ENCODE measurements at places on chromosomes 1 and 21.

- DNase-seq, result no peak
These were observed 46.9 kb downstream of the SLC45A1 start for GRCh38 chr1:8364528-8365442.

DNA sequence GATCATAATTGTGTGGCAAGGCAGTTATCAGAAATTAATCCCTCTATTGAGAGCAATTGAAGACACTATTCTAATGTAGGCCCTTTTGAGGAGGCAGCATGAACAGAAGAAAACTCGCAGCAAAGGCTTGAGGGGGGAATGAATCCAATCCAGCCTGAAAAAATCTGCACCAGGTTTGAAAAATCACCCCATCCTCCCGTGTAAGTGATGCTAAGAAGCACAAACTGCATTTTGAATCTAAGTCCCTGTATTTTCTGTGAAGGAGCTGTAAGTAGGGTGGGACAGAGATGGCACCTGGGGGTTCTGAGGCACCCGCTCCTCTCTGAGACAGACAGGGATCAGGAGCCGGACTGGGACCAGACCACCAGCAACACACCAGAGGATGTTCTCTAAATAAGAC is at the start of gene CRB1:
TSS of gene CRB1 (plus strand) at position 241 of the 400 bp plus-strand sequence. CDS start 161 bp downstream, outside the sequence.
- no peak for DNase-seq

DNA sequence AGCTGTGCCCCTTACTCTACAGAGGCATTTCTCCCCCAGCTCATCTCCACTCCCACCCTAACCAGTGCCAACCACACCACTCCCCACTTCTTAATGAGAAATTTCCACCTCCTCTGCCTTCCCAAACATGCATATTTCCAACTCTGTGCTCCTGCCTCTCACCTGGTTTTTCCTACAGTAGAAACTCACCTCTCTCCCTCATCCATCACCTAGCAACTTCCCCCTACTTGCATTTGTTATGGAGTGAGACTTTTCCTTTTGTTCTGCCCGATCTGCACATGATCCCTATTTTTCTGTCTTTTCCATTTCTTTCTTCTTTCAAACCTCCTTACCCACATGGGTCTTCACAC is 11.9 kb downstream of the RGS8 start:
- DNase-seq, result no peak

DNA sequence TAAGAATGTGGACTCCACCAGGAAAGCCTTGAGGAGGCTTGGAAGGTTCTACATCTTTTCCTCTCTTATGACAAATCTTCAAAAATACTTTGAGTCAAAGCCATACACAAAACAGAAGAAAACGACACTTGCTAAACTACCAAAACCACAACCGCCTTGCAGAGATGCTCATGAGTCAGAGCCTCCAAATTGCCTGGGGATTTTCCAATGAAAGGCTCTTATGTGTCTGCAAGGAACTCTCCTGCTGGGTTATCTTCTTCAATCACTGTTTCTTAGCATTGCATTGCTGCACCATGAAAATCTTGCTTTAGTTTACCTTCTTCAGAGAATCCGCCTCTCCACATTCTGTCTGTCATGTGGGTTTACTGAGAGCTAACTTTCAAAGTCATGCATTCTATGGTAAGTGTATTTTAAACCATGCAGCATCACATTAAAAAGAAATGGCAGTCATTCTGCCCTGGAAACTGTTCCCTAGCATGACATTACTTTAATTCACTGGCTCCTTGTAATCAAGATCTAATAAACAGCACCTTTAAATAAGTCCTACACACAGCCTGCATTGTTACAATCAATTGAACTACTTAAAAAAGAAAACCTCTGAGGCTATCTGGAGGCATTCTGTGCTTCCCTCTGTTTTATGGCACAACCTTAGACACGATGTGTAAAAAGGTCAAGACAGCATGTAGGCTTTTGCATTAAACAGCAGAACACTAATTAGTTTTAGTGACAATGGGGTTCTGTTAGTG is 210.0 kb upstream of the FOXD3 start:
- DNase-seq, result no peak

GRCh38 chr1:156760092-156760795 is 7.1 kb upstream of the PRCC start:
- DNase-seq, result no peak

- DNase-seq, result no peak
These were observed 497.4 kb downstream of the DISC1 start for GRCh38 chr1:232123775-232124659.

DNA sequence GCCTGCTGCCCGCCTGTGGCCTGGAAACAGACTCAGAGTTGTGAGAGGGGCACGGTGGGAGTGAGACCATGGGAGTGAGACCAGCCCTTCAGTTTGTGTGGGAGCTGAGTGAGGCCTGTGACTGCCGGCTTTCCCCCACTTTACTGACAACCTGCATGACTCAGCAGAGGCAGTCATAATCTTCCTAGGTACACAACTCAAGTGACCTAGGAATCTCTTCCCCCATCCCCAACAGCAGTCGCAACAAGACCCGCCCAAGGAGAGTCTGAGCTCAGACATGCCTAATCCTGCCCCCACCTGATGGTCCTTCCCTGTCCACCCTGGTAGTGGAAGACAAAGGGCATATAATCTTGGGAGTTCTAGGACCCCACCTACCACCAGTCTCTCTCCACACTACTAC is 44.2 kb downstream of the KLHL20 start:
- no peak for DNase-seq

GRCh38 chr1:21117597-21118001 is 59.1 kb downstream of the EIF4G3 start:
- DNase-seq, result no peak

GRCh38 chr1:49240709-49241221 is 464.1 kb upstream of the BEND5 start:
- no peak for DNase-seq

GRCh38 chr1:214331827-214332423 is 51.0 kb downstream of the SMYD2 start:
- no peak for DNase-seq

DNA sequence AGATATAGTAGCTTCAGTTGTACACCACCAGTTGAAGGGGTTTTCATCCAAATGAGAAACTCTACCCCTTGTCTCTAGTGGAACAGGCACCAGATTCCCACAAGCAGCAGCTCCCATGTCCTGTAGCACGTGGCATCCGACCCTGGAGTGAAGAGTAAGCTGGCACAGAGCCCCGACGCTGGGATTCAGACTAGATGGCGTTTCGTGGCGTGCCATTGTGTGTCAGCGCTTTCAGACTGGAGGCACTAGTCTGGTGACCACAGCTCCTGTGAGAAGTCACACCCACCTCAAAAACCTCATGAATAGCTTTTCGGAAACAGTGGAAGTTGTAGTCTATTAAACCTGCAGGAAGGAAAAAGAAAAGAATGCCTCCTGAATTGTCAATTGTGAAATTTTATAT is 20.2 kb downstream of the RRAGC start:
- no peak for DNase-seq

DNA sequence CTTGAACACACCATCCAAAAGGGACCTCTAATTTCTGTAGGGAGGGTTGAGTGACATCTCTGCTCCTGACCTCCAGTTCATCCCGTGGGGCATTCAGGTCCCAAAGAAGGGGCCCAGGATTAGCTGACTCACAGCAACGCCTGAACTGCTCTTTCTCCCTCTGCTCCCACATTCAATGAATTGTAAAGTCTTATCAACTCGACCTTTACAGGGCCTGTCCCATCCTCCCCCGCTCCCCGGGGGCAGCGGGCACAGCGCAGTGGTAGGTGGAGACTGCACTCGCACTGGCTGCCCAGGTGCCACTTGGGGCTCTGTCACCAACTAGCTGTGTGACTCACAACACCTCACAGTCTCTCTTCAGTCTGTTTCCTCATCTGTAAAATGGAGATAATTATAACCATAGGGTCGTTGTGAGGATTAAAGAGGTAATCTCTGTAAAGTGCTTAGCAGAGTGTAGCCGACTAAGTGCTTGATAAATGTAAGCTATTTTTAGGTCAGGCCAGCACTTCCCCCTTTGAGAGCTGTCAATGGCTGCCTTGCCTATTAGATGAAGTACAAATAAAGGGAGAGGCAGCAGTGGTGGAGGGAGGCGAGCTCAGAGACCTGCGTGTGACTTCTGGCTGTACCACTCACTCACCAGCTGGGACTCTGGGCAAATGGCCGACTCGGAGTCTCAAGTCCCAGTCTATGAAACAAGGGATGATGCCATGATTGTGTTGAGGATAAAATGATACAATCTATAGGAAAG is 637 bp upstream of the MYBPHL start:
- no peak for DNase-seq

- DNase-seq, result no peak
These were observed 27.8 kb downstream of the FBXO28 start for GRCh38 chr1:224141693-224142092.

GRCh38 chr1:29504709-29505410 is 268.5 kb downstream of the PTPRU start:
- no peak for DNase-seq

DNA sequence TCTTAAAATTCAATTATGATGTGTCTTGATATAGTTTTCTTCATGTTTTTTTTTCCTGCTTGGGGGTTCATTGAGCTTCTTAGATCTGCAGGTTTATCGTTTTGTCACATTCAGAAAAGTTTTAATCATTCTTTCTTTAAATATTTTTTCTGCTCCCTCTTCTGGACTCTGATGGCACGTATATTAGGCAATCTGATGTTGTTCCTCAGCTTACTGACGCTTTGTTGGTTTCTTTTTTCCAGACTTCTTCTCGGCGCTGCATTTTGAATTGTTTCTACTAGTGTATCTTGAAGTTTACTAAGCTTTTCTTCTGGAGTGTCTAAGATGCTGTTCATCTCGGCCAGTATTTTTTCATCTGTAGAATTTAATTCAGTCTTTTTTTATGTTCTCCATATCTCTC is 44.8 kb upstream of the FMOD start:
- DNase-seq, result no peak

- DNase-seq, result no peak
These were observed 4.4 kb downstream of the FOXD3 start for GRCh38 chr1:63326473-63327380.

DNA sequence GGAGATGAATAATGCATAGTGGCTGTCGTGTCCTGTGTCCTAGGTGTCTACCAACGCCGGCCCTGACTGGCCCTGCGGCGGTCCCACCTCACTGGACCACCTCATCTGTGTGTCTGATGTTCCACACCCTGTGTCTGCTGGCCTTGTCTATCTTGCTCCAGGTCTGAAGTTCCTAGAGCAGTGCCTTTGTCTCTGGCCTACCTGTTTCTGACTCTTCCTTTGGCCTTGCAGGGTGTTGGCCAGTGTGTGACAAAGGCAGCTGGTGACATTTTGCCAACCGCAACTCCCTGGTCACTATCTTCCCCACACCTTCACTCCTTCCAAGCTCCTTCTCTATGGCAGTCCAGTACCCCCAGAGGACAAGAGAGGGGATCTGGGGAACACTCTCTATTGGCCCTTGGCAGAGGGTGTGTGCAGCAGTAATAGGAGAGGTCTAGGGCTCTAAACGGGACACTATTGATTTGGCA is 1.4 kb upstream of the AHDC1 start:
- DNase-seq, result no peak

DNA sequence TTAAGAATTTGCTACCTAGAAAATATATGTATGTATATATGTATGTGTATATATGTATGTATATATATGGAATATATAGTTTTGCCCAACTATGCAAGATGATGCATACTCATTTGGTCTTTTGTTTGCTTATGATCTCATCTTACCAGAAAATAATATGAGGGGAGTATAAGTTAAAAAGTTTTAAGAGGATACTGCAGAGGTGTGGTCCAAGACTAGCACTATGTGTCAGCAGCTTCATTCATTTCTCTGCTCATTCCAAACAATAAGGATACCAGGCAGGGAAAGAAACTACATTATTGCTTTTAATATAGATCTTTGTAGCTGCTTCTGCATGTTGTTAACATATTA is 22.8 kb downstream of the RCOR3 start:
- DNase-seq, result no peak

DNA sequence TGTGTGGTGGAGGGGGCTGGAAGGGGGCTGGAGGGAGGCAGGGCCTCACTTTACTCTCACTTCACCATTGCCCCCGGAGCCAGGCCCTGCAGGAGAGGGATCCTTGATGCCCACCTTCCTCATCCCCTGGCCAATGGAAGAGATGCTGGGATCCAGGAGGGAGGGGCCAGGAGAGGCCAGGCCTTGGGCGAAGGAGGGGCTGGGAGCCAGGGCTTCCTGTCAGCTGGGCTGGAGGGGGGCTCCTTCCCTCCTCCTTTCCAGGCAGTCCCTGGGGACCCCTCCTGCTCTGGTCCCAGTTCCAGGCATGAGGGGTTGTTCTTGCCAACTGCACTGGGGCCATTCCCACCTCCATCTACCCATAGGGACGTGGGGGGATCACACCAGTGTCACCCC is 5.7 kb downstream of the AHDC1 start:
- no peak for DNase-seq

DNA sequence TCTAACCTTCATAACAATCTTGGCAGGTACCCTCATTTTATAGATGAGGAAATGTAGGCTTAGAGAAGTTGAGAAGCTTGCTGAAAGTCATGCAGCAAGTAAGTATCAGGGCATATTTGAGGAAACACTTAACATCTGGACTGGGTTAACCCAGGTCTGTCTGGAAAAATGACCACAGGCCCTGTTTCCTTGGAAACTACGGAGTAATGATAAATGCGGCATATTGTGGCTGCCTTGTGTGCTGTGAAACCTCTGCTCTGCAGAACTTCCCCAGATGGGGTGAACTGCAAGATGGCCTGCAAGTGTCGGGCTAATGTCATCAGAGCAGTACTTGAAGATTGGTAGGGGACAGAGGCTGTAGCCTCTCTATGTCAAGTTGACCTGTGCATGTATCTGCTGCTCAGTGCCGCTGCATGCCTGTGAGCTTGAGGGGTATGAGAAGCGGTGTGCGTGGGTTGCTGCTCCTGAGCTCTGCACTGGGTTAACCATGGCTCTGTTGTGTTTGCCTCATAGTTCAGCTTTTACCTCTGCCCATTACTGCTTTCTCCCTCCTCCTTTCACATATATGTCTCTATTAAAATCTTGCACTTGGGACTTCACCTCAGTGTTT is 83.1 kb downstream of the WDR3 start:
- no peak for DNase-seq

GRCh38 chr1:232966663-232967062 is 16.3 kb downstream of the NTPCR start:
- no peak for DNase-seq

GRCh38 chr1:53135735-53136114 is 6.7 kb downstream of the SLC1A7 start:
- DNase-seq, result no peak

DNA sequence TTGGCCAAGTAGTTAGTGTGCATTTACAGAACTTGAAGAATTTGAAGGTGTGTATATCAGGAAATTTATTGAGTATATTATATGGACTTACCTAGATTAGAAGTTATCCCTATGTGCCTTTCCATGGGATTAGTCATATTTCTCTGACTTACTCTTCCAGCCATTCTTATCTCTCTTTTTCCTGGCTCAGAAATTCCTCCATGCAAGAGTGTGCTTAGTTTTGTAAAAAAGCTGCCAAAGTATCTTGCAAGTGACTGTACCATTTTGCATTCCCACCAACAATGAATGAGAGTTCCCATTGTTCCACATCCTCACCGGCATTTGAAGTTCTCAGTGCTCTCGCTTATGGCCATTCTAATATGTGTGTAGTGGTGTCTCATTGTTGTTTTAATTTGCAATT is 82.2 kb upstream of the GUCA2B start:
- no peak for DNase-seq
